Posterior vena cava (tissue), 2 donors: ENCODE measurements at places on chromosomes 13 and 19.

GRCh38 chr13:41352935-41353840 is 42.1 kb downstream of the NAA16 start:
- peak; percentile 72 for DNase-seq

GRCh38 chr13:99218969-99219368 is 18.3 kb downstream of the UBAC2 start:
- no peak for DNase-seq

DNA sequence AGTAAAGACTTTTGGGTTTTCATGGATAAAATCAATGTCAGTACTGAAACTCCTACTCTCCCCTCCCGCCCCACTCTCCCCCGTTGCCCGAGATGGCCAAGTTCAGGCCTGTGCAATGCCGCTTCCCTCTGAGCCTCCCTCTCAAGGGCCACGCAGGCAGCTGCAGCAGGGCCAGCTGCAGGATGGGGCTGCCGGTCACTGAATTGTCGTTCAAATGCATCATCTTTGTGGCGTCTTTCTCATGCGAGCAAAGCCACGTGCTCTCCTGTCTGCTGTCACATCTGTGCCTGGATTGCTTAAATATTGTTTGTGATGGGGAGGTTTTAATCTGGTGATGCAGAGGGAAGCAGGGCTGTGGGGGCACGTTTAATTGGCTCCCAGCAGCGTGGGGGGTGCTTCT is 26.6 kb downstream of the SHISA2 start:
- no peak for DNase-seq

DNA sequence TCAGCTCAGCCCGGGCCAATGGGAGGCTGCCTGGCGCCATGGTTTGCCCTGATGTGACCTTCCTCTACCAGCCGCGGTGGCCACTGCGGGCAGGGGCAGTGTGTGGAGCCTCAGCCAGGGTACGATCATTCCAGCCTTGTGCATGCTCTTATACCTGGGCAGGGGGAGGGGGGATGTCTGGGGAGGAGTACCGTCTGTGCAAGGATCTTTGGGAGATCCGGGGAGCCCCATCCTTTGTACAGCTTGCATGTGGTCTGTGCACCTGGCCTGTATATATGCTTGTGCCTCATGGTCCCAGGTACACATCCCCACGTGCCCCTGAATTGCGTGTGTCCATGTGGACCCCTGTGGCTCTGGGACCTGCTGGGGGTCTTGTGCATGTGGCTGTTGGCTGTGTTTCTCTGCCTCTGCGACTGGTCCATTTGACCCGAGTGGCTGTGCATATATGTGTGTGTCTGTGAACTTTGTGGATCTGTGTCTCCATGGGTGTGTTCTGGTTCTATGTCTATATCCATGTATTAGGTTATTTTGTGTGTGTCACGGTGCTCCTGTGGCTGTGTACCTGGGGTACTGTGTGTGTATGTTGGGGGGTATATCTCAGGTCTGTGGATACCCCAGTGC is 12.8 kb upstream of the NANOS3 start:
- DNase-seq, result no peak

- DNase-seq, result no peak
Measured at GRCh38 chr19:58492265-58492664, 16.1 kb downstream of the ZNF446 start.

GRCh38 chr19:44498988-44499387 is 1.3 kb downstream of the ZNF180 start:
- DNase-seq, result no peak

GRCh38 chr13:106499896-106500295 is 35.6 kb downstream of the EFNB2 start:
- DNase-seq, result no peak

GRCh38 chr19:3589439-3589838 is 4.2 kb downstream of the GIPC3 start:
- DNase-seq, result peak; percentile 64

DNA sequence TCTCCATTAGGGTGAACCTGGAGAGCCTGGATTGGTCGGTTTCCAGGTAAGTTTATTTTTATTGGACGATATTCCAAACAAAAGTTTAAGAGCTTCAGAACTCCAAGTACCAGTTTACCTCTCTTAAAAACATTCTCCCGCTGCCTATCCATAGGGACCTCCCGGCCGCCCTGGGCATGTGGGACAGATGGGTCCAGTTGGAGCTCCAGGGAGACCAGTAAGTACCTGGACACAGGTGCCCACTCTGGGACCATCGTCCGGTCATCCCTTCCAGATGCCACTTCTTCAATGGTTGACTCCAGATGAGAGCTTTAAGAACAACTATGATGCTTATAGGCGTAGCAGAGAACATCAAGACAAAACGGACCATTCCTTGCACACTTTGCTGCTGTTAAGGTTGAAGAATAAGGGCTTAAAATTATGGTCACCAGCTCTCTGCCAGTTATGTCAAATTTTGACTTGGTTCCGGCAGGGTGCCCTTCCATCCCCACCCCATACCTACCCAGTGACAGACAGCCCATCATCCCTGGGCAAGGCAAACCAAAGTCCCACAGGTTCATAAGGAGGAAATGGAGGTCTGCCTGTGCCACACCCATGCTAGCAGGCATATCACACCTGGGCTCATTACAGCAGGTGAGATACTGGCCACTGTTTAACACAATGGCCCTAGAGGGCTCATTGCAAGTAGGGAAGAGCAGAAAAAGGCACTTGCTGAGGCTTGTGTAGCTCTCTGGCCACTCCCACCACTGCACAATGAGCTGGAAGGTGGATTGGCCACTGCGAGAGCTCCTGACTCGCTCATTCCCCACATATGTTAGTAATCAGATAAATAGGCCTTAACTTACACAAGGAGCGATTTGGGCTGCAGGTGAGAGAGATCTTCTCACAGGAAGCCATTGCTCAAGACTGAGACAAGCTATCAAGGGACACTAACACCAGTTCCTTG is 123.6 kb downstream of the COL4A2 start:
- no peak for DNase-seq

DNA sequence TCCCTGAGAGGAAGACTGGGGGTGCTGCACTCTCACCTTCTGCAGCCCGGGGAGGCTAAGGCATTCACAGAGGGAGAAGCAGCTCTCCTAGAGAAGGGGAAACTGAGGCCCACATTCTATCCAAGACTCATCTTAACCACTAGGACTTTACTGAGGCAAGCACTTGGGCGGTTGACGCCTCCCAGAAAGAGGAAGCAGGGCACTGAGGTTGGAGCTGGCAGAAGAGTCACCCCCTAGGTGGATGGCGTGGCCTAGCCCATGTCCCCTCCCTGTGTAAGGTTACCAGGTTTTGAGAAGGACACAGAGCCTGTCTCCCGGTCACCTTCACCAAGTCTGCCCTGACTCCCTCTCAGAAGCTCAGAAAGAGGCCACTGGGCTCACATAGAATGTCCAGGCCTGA is 2.7 kb downstream of the S1PR2 start:
- DNase-seq, result no peak

DNA sequence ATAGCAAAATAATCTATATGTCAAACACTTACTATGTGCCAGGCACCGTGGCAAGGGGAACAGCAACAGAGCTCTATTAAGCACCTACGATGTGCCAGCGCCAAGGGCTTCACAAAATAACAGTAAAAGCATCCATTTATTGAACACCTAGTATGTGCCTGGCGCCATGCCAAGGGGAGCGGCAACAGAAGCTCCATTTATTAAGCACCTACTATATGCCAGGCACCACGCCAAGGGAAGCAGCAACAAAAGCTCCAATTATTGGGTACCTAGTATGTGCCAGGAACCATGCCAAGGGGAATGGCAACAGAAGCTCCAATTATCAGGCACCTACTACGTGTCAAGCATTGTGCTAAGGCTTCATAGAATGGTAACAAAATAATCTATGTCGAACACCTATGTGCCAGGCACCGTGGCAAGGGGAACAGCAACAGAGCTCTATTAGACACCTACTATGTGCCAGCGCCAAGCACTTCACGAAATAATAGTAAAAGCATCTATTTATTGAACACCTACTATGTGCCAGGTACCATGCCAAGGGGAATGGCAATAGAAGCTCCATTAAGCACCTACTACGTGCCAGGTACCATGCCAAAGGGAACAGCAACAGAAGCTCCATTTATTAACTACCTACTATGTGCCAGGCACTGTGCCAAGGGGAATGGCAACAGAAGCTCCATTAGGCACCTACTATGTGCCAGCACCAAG is 107.7 kb downstream of the PTPRS start:
- no peak for DNase-seq

GRCh38 chr13:92739306-92739818 is 487.2 kb upstream of the GPC6 start:
- DNase-seq, result no peak

GRCh38 chr13:113900646-113901045 is 36.8 kb upstream of the GAS6 start:
- DNase-seq, result peak; percentile 61

GRCh38 chr13:36528105-36528504 is 95.8 kb downstream of the CCNA1 start:
- no peak for DNase-seq

GRCh38 chr13:23725922-23726321 is 155.7 kb downstream of the TNFRSF19 start:
- peak; percentile 75 for DNase-seq

- DNase-seq, result no peak
Measured at GRCh38 chr13:28037399-28037798, 48.9 kb upstream of the URAD start.

GRCh38 chr13:74084375-74084935 is 49.7 kb downstream of the KLF12 start:
- no peak for DNase-seq

- no peak for DNase-seq
Measured at GRCh38 chr19:10332158-10332964, 968 bp downstream of the RAVER1 start.

DNA sequence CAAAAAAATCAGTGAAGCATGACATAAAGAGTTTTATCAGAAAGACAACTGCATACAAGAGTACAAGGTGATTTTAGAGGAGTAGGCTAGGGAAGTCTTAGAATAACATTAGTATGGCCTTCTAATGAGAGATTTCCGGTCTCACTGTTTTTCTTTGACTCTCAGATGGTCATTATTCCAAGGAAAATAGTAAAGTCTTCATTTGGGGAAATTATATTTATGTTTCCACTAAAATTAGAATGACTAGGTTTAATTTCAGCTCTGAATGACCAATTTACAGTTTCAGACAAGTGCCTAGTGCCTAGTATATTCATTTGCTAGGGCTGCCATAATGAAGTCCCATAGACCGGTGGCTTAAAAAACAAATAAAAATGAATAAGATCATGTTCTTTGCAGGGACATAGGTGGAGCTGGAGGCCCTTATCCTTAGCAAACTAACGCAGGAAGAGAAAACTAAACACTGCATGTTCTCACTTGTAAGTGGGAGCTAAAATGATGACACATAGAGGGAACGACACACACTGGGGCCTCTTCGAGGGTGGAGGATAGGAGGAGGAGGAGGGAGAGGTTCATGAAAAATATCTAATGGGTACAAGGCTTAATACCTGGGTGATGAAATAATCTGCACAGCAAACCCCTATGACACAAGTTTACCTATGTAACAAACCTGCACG is 303.1 kb downstream of the PCDH9 start:
- DNase-seq, result no peak

GRCh38 chr13:98944336-98944735 is 33.5 kb downstream of the DOCK9 start:
- no peak for DNase-seq

DNA sequence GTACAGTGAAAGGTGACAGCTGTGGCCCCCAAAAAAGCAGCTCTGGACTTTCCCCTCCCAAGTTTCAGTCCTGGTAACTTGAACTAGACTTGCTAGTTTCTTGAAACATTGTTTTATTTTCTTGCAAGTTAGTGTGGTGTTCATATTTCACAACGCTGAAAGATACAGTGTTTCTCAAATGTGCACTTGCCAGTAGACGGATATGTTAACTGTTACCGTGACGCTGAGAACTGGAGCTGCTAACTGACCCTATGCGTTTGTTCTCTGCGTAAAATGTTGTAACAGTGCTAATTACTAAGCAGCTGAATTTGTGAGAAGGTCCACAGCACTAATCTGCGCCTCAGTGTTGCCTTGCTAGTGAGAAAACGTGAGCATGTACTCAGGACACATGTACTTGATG is 79.6 kb downstream of the GGACT start:
- DNase-seq, result no peak

GRCh38 chr19:53894707-53895106 is 12.7 kb downstream of the PRKCG start:
- DNase-seq, result no peak

DNA sequence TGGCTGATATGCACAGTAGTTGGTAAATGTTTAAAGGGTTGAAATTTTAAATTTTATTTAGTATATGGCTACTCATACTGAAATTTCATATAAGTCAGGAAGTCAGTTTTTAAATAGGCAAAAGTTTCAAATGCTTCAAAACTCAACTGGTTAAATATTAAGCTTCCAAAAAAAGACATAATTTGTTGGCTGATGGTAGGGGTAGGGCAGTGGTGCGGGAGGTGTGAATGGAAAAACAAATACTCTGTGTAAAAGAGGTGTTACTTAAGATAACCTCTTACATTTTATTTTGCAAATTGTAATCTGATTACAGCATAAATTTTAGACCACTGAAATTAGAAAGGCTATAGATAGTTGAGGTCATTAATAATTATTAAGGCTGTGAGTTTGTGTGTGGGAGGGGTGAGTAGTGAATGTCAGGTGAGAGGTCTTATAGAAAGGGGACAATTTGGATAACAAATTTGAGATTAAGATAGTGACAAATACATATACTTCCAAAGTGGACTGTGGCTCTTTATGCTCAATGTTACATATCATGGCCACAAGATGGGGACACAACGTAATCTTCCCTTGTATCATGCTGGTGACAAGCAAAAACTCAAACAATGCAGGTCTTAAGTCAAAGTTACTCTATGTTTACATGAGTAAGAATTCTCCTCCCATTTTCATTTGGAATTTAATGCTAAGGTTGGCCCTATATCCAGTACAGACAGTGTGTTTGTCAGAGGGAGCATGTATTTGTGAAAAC is 36.6 kb upstream of the OXGR1 start:
- DNase-seq, result no peak

DNA sequence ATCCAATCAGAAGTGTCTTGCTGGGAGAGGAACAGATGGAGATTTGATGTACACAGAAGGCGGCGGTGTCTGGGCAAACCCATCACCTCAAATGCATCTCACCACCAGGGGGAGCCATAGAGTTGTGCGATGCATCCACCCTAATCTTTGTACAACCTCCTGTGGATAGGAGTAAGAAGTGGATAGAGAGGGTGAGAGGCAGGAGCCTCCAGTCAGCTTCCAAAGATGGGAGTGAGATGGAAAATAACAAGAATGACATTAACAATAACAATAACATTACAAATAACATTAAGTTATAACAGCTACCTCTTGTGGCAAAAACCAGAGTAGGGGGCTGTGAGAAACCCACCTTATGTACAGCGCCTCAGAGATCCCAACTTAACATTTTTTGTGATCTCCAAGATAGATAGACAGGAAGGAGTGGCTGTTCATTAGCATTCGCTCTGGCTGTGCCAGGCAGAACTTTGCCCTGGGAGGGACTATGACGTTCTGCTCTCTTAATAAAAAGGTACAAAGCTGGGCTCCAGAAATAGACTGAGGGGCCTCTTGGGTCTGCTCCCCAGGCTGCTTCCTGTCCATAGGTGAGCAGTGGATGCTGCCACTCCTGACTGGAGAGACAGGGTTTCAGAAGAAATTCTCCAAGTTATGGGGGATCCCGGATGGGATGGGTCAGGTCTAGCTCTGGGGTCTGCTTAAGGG is 5.2 kb upstream of the CEACAM18 start:
- DNase-seq, result peak; percentile 89
